H1 (cell line): ENCODE measurements at places on chromosomes 12 and 14. TPM values are rescaled to one million over a fixed set of nuclear protein-coding genes. Genes with fewer than 3 reads are reported as not detected.

The SMCO2 gene
- 0.73 and 0.80 TPM in 2 replicates for total RNA-seq

The SLC5A8 gene
- total RNA-seq, result 0.11 TPM in 1 of 2 replicates, not detected in the other

The KCTD10 gene
- total RNA-seq, result 52.4 and 54.3 TPM in 2 replicates

The PPP2R5C gene
- 95.9 and 102 TPM in 2 replicates for total RNA-seq

The CCDC197 gene
- not detected in 2 replicates for total RNA-seq

The TAS2R30 gene
- 0.75 and 1.0 TPM in 2 replicates for total RNA-seq

The HOXC9 gene
- not detected in 2 replicates for total RNA-seq

The MYF5 gene
- total RNA-seq, result not detected in 2 replicates

The HOXC13 gene
- 0.13 TPM in 1 of 2 replicates, not detected in the other for total RNA-seq

The FLRT2 gene
- total RNA-seq, result 6.7 and 6.9 TPM in 2 replicates

The JDP2 gene
- 23.6 and 27.2 TPM in 2 replicates for total RNA-seq

The RNU4-1 gene
- total RNA-seq, result 1,424 and 1,786 TPM in 2 replicates

The ULK1 gene
- total RNA-seq, result 44.1 and 48.5 TPM in 2 replicates

The CATSPERB gene
- 0.30 TPM in 1 of 2 replicates, not detected in the other for total RNA-seq

The ZNF385A gene
- 12.1 and 14.3 TPM in 2 replicates for total RNA-seq

The ITGB7 gene
- total RNA-seq, result 0.54 and 1.2 TPM in 2 replicates

The RIMBP2 gene
- 0.31 and 0.65 TPM in 2 replicates for total RNA-seq

DNA sequence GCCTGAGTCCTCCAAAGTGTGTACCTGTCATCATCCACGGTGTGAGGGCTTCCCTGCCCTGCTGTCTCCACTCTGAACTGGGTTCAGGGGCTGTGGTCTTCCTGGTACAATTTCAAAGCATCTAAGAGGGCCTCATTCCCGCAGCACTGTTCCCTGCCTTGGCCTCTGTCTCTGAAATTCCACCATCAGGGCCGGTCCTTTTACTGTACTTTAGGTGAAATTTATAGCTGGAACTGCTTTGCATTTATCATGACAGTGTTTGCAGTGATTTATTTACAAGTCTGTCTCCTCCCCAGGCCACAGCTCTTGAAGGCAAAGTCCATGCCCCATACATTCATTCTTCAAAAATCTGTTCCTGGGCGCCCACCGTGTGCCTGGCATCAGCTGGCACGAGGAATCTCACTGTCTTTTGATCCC lies 36.9 kb upstream of the NCOR2 start:
- DNase-seq, result no peak

- no peak for DNase-seq
Observed at GRCh38 chr14:68757618-68758081, 35.2 kb downstream of the ZFP36L1 start.

- no peak for DNase-seq
Observed at GRCh38 chr12:65778258-65779090, 45.8 kb upstream of the HMGA2 start.

GRCh38 chr12:11500861-11501230 lies 105.5 kb upstream of the PRB2 start:
- no peak for DNase-seq

DNA sequence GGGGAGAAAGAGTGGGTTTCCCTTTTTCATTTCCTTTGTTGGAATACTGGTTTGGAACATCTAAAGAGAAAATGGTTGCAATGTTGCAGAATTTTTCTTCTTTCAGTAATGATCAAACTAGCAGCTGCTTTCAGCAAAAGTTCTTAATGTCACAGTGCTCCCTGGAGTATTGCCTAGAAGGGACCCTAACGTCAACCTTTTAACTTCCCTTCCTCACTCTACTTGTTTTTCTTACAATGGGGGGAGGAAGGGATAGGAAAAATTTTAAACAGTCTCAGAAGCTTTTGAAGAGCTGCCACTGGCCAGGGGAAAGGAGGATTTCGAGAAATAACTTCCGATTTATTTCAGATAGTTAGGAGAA lies 521.8 kb downstream of the MED13L start:
- DNase-seq, result no peak

GRCh38 chr14:39912192-39913100 lies 480.2 kb upstream of the FBXO33 start:
- no peak for DNase-seq

DNA sequence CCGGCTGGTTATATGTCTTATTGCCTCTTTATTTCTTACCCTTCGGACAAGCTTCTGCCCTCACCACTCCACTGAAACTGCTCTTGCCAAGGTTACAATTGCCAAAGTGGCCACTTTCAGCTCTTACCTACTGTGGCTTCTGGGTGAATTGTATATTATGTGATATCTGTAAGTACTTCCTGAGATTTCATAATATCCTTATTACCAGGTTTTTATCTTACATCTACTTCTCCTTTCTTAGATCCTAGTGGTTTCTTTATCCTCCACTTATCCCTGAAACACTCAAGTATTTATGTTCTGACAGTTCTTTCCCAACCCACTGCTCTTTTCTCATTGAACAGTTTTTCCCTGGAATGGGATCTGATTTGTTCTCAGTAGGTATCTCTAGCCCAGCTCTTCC lies 10.5 kb downstream of the CELA1 start:
- no peak for DNase-seq

GRCh38 chr14:39988939-39989338 lies 556.7 kb upstream of the FBXO33 start:
- no peak for DNase-seq

GRCh38 chr14:49159081-49159480 lies 427.1 kb downstream of the RPS29 start:
- DNase-seq, result no peak

DNA sequence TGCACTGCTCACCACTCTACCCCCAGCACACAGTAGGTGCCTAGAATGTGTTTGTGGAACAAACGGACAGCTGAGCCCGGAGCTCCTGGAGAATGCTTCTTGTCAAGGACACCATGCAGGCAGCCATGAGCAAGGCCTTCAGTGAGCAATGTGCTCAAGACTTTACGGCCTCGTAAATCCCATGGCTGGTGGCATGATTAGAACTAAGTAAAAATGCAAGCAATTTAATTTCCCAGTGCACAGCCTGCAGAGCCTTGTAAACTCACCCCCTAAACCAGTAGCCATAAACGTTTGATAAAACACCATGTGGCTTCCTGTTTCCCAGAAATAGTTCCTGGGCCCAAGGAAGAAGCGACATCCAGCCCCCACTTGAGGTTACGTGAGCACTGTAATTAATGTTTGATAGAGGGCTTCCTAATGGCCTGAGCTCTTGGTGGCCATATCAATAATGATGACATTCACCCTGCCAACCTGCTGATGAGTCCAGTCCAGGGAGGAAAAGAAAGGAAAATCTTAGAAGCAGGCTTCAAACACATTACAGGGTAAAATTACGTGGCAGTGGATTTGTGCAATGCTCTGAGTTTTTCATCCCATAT lies 36.4 kb upstream of the FICD start:
- DNase-seq, result no peak

GRCh38 chr12:52423661-52424500 lies 10.3 kb downstream of the KRT75 start:
- DNase-seq, result no peak

- no peak for DNase-seq
Observed at GRCh38 chr12:76244300-76244699, 103.9 kb downstream of the BBS10 start.

DNA sequence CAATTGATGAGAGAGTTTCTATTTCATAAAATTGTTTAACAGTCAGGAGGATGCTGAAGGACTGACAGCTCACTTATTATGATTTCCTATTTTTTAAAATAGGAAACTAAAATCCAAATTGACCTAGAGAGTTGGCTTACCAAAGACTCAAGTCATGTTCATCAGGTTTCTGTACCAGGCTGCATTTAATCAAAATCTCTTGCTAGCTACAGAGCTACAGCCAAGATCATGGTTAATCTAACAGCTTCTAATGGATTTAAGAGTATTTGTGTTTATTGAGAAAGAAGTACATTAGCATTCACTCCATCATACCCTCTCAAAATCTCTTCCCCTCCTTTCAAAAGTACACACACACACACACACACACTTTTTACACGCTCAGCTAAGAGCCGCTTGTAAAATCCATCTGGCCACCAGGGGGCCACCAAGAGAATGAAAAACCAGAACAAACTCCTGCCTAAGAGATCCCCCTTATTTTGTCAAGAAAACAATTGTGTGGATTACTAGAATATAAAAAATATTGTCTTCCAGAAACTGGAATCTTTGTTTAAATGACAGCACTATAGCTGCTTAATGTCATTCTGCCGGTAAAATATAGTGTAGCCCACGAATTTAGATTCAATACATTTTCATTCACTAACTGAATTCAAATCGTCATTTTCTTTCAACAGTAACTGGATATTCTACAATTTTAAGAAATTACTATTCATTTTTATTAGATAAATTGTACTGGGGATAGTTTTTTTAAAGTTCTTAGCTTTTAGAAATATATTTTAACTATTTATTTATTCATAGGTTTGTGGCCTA lies 334.0 kb downstream of the BTG1 start:
- peak; percentile 89 for DNase-seq

GRCh38 chr12:14937014-14937413 lies 1.3 kb downstream of the ERP27 start:
- no peak for DNase-seq

- DNase-seq, result no peak
Observed at GRCh38 chr14:45491914-45492313, 238.9 kb upstream of the MIS18BP1 start.

DNA sequence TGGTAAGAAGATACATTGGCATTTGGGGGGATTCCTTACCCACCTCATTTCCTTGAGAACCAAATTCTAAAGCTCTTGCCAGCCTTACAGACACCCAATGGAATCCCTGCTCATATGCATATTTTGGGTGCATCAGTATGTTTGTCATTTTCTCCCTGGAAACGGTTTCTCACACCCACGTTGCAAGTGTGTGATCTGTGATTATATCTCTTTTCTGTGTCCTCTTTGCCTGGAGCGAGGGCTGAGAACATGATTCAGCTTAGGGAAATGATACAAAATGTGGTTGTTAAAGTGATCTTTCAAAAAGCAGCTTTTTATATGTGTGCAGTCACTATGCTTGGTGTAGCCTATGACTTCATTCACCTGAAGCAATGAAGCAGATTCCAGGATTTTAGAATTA lies 52.0 kb downstream of the KCNMB4 start:
- no peak for DNase-seq

DNA sequence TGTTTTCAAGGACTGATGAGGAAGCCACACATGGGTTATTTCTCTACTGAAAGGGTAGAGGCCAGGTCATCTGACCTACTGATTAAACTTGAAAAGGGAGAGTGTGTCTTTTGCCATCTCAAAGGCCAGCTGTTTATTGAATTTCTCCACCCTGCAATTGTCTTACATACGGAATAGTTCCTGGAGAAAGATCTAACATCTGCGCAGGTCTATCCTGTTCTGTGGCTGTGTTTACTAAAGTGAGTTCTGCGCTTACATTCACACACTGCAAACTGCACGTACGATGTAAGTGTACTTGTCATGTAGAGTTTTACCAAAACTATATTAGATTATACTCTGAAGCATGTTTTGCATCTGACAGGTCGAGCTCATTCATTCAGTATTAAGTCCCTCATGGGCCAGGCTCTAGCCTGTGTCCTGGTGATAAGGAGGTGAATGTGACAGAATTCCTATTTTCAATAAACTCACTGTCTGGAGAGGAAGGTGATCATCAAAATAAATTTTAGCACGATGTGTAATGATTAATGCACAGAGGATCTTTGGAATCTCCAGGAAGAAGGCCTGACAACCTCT lies 96.6 kb downstream of the PRKCH start:
- no peak for DNase-seq

DNA sequence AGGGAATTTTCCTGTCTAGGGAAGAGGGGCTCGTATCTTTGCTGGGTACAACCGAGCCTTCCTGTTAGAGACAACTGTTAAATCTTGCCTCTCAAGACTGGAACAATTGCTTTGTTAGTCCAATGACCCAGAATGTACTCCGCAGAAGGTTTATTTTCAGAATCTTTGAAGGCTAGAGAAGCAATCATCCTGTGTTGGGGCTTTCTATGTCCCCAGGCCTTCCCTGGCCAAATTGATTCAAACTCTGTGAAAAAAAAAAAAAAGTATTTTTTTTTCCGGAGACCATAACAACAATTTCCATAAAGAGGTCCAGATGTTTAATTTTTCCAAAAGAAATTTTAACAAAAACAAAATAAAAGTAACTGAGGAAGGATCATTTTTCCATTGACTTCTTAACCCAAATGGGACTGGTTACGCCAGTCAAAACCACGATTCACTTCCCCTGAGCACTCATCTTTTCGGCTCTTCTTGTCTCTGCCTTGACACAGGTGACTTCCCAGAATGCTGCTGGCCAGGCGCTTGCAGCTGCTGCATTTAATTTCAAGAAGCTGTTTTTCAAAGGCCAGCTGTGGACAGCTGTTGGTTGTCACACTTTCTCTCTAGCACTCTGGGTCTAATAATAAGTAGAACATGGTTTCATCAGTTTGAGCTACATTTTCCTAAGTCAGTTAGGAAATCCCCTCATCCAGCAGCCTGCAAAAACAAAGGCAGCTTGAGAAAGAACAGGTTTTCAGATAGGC lies 81.6 kb upstream of the MANSC4 start:
- no peak for DNase-seq

DNA sequence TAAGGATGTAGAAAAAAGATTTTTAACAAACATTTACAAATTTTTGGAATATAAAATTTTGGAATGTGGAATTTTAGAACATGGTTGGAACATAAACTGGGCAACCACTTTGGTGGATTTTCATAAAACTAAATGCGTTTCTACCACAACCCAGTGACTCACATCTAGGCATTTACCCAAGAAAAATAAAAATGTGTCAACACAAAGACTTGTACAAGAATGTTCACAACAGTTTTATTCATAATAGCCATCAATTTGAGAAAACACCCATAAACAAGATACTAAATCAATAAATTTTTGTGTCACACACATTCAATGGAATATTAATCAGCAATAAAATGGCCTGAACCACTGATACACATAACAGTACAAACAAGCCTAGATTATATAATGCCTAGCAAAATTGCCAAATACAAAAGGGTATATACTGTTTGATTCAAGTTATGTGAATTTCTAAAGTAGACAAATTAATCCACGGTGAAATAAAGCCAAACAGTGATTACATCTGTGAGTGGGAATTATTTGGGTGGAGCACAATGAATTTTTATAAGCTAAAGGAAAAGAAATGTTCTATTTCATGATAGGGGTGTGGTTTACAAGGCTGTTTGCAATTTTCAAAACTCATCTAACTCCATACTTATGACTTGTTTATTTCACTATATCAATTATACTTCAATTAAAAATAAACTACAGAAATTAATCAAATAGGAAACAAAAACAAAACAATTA lies 415.2 kb upstream of the OR4E1 start:
- DNase-seq, result no peak

- no peak for DNase-seq
Observed at GRCh38 chr14:89391123-89391522, 25.9 kb downstream of the FOXN3 start.

DNA sequence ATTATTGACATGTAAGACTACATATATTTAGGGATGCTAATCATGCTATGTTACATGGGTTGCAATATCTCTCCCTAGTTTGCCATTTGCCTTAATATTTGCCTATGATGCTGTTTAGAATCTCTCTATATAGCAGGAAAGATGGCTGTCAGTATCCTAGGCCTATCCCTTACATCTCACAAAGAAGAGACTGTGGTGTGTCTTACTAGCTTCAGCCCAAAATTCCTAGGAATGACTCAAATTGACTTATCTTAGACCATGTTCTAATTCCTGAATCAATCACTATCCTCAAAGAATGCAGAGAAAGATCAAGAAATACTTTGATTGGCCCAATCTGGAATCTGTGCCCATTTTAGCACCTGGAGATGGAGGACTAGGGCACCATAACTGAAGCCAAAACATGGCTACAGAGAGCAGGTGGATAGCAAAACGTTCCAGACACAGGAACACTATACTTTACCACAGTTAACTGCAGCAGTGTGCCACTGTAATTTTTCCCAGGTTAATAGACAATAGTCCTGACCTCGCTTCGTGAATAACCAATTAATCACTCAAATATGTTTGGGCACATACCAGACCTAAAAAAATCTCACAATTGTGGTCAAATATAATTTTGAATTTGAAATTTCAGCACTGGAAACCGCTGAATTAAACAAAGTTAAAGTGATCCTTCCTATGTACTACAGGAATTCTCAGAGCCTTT lies 32.7 kb upstream of the GLIPR1 start:
- DNase-seq, result no peak
